ENCODE measurements at places on chromosomes 11 and 22.

GRCh38 chr11:6695377-6695776, 12.2 kb upstream of the MRPL17 start:
- no peak for DNase-seq

- no peak for DNase-seq
Measured at GRCh38 chr11:92111287-92111686, 113.3 kb upstream of the FAT3 start.

- no peak for DNase-seq
Measured at GRCh38 chr11:58592760-58593472, 14.1 kb downstream of the ZFP91 start.

DNA sequence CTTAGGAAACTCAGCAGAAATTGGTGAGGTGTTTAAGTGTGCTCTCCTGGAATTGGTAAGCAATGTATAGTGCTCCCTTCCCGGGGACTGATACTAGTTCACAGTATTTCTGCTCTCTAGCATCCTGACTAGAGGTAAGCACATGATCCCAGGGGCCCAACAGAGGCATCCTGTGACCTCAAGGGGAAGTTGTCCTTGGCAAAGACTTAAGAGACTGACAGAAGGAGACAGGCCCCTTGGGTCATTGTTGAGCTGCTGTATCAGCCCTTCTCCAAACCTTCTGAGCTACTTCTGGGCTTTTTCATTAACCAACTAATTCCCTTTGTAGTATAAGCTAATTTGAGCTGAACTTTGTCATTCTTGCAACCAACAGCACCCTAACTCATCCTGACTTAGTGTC, 4.3 kb upstream of the TBC1D22A start:
- no peak for DNase-seq

DNA sequence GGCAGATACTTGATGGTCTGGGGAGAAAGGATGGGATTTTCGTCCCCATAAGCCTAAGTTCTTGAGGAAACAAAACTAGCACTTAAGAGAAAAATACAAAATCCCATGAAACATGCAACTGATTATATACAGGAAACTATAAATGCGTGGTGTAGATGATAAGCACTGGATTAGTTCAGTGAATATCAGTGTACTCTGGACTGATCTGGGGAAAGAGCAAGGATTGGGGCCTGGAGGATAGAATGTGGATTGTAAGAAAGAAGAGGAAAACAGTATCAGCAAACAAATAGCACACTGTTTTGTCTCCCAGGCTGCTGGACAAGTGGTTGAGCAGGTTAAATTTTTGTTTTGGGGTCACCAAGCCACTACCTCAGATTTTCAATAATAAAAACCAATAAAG, 49.8 kb downstream of the DCUN1D5 start:
- no peak for DNase-seq

DNA sequence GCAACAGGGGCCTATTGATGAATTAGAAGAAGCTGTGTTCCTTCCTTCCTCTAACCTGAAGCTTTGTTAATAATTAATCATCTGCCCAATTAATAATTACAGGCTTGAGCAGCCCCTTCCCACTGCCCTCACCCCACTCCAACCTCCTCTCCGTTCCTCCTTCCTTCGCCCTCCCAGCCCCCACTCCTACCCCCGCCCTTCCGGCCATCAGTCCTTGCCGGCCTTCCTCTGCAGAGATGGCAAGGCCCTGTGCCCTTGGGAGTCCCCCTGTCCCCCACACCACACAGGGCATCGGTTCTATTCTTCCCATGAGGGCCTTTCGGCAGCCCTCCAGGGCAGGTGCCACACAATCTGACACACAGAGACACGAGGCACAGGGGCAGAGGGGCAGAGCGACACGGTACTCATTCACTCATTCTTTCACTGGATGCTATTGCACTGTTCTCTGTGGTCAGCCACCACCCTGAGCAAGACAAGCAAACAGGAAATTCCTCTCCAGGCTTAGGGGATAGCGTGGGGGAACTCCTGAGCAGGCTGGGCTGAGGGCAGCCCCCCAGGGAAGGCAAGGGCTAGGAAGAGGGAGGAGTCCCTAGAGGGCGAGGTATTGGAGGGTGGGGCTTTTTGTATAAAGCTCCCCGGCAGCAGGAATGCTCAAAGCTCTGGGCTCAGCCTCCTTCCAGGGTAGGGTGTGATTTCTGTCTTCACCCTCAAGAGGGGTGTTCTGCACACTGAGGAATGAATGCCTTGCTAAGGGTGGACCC, 14.7 kb downstream of the MGAT3 start:
- DNase-seq = no peak

DNA sequence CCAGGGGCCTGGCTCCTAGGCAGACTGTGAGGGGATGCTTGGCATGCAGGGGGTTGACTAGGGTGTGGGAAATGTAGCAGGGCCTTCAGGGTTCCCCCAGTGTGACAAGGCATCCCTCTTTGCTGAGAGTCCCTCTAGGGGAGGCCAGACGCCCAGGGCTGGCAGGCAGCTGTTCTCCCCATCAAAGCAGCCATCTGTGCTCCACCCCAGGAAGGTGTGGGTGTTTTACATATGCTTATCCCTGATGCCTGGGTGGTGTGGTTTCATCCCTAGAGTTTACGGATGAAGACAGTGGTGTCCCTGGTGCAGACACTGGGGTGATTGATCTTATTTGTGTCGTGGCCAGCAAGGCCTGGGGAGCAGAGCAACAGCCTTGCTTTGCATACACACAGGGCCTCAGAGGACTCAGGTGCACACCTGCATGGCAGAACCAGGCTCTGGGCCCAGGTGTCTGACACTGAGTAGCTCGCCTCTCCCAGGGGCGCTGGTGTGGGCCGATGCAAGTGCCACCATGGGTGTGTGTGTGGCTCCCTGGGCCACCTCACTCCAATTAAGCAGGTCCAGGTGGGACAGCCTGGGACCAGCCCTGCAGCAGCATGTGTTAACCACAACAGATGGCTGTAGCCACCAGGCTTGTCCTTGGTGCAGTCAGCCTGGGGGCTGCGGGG, 74.2 kb downstream of the MED15 start:
- no peak for DNase-seq

GRCh38 chr11:10113852-10114251, 180.2 kb downstream of the SBF2 start:
- DNase-seq = no peak

- DNase-seq = no peak
Measured at GRCh38 chr11:35458846-35459245, 39.5 kb upstream of the SLC1A2 start.

GRCh38 chr11:76776472-76776871, 6.7 kb upstream of the TSKU start:
- no peak for DNase-seq

- DNase-seq = no peak
Measured at GRCh38 chr11:36672815-36673450, 74.9 kb upstream of the RAG2 start.

DNA sequence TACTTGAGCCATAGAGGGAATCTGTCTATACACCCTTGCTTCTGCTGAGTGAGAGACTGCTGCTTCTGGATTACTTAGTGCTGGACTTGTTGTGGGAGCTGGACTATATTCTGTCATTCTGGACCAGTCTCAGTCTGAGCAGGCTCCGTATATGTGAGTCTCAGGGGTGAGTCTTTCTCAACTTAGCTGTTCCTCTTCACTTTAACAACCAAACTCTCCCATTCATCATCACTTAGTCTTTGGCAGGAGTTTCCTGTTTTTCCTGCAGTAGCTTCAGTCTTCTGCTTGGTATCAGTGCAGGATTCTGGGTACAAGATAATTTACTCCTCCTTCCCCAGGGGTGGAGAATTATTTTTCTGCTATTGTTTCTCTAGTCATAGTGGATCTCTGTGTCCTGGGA, 779.5 kb downstream of the METTL15 start:
- no peak for DNase-seq

GRCh38 chr11:67401495-67402191, at the start of gene PPP1CA:
Gene PPP1CA (minus strand): TSS chr11:67401858. CDS start chr11:67401782, 76 bp downstream.
- DNase-seq = peak; percentile 81

DNA sequence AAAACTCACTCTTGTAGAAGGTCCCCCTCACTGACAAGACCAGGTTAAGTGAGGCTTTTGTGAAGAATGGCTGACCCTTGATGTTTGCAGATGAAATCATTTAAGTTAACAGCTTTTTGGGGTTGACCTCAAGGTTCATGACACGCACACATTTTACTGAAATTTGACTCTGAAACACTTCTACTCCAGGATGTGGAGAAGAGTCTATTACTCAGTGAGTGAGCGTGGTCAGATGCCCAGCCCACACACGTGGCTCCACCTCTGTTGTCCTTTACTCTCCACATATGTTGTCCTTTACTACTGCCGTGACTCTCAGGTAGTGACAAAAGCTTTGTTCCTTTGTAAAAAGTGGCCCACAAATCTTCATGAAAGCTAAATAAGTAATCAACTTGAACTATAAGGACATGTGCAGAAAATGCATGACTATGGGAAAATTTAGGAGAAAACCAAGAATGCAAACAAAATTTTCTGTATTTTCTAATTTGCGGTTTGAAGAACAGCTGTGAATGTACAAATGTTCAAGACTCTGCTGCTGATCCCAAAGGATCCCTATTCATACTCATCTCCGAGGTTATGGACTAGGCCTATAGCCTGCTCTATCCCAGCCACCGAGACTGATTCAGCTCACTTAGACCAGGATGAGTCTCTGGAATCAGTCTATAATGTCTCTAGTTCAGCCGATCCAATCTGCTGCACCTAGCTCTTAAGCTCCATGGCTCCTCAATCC, 22.4 kb downstream of the XRRA1 start:
- no peak for DNase-seq

- DNase-seq = no peak
Measured at GRCh38 chr11:35907648-35908431, 36.0 kb upstream of the LDLRAD3 start.
